ENCODE measurements at places on chromosomes 3 and 15.

DNA sequence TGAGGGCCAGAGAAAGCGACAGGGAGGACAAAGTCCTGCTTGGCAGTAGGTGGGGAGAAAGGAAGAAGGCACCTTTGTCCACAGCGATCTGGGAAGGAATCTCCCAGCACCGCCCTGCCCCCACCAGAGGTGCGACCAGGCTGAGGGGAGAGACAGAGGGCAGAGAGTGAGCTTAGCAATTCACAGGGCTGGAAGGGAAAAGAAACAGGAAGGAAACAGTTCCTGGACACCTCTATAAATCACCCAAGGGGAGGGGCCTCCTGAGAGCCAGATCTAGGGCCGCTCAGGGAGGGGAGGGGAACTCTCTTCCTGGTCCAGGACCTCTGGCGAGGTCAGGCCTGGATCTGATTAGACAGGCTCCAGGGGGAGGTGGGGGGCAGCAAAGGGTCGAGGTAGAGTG, 35.4 kb downstream of the RNU5B-1 start:
- no peak for DNase-seq

DNA sequence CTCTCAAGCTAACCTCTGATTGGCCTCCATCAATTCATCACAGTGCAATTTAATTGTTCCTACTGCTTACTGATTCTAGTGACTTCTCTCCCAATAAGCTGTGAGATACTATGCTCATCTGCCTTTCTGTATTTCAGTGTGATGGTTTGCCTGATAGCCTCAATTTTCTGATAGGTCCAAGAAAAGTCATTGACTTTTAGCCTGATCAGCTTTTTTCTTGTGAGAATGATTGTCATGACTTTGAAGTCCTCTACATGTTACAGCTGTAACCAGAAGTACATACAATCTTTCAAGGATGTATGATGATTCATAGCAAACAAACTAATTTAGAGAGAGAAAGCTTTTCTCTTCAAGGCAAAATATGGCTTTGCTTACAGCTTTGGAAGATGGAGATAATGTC, 463.8 kb upstream of the CNTN3 start:
- no peak for DNase-seq

GRCh38 chr3:111197485-111197884, 125.9 kb downstream of the NECTIN3 start:
- no peak for DNase-seq

- no peak for DNase-seq
Measured at GRCh38 chr3:124439603-124440002, 290.6 kb upstream of the UMPS start.

- DNase-seq = no peak
Measured at GRCh38 chr3:155354658-155355057, 61.2 kb upstream of the STRIT1 start.

GRCh38 chr3:47162697-47163168, 1.2 kb downstream of the SETD2 start:
- no peak for DNase-seq

- DNase-seq = no peak
Measured at GRCh38 chr3:156218353-156218744, 98.0 kb downstream of the KCNAB1 start.

GRCh38 chr15:85408270-85408746, 27.9 kb downstream of the AKAP13 start:
- DNase-seq = no peak

DNA sequence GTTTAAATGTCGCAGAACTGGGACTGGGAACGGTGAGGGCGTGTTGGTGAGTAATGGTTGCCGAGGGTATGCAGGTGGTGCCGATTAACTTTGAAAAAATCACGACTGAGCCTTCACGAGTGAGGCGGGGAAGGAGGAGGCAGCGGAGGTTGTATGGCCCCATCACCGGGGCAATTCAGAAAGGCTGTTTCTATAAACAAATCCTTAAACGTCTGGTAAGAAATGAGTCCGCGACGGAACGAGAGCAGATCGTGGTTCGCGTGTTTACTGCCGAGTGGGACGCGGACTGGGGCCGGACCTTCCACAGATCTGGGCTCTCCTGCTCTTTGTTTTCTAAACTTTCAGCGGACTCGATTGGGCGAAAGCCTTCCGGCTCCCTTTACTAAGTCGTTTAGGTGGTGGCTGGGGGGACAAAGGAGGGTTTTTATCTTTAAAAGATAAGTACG, 2.7 kb downstream of the IGF1R start:
- no peak for DNase-seq

DNA sequence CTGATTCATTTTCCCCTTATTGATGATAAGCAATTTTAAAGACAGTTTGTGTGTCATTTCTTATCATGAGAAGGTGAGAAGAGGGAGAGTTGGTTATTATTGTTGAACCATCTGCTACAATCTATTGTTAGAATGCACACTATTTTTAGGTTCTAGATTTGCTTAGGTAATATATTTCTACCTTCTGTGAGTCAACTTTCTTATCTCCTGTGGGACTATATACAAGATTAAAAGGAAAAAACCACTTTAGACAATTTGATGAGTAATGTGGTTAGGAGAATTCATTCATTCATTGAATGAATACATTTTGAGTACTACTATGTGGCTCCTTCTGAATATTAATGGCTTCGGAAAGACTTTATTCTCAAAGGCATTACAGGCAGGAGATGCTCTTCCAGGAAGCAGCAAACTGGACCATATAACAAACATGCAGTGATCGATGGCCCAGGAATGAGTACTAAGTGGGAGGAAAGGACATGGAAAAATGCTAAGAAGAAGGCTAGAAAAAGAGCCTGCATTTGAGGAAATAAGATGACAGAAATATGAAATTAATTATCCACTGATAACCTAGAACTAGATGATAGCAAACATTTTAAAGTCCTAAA, 22.4 kb downstream of the SPTSSB start:
- DNase-seq = no peak

GRCh38 chr3:194730365-194730764, 44.7 kb downstream of the FAM43A start:
- no peak for DNase-seq

GRCh38 chr3:50612234-50612882, 784 bp upstream of the CISH start:
- DNase-seq = no peak

DNA sequence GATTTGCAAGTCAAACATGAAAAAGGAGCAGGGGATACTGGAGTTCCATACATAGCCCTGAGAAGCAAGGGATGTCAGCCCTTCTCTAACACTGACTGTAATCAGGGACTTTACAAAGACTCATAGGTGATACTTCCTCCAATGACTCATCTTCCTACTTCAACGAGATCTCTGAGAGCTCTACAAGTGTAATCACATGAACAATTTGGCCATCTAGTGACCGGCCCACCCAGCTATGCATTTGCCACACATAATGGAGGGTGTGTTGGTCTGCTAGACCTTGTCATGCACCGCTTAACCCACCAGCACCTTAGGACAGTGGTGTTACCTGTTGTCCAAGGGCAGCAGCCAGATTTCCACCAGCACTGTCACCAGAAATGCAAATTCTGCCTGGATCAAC, 75.3 kb downstream of the NCEH1 start:
- DNase-seq = no peak

DNA sequence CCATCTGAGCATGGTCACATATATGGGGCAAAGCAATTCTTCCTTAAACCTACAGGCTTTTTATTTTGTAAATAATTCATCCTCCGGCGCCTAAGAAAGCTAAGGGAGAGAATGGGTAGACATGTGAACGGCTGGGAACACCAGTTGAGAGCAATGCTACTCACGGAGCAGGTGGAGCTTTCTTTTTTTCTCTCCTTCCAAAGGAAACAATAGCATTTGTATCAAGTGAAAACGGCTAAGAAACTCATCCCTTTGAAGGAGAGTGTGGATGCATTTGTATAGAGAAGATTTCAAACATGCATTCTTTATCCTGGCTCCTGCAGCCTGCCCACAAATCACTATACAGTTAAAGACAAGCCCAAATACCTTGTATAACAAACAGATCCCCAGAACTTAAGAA, 637.8 kb downstream of the MAGI1 start:
- no peak for DNase-seq

DNA sequence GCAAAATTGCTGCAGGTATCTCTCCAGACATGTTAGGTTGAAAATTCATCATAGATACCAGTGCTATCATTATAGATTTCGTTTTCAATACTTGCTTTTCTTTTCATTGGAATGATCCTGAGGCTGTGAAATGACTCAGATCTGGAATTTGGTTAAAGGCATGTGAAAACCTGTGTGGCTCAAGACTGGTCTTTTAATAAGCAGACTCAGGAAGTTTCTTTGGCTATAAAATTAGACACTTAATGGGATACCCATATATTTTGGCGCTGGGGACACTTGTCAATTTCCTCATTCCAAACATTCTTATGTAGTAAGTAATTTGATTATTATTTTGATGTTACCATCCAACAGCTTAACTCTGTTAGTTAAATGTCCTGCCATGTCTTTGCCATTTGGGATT, 1041.1 kb upstream of the GBE1 start:
- DNase-seq = no peak

DNA sequence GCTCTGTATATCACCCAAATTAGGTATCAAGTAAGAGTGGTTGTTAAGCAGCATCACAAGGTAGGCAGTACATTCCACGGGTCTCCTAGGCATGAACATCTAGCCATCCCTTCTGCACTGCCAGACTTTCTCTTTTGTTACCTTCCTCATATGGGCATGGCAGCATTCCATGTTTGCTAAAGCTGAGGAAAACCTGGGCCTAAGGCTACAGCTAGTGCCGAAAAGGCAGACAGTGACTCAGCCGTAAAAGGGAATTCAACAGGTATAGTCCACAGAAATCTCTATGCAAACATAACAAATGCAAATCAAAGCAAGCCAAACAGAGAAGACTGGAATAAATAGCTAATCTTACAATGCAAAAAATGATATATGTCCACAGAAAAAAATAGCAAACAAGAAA, 645.4 kb downstream of the ZBBX start:
- DNase-seq = no peak

- DNase-seq = no peak
Measured at GRCh38 chr3:64827019-64827418, 139.2 kb upstream of the ADAMTS9 start.

DNA sequence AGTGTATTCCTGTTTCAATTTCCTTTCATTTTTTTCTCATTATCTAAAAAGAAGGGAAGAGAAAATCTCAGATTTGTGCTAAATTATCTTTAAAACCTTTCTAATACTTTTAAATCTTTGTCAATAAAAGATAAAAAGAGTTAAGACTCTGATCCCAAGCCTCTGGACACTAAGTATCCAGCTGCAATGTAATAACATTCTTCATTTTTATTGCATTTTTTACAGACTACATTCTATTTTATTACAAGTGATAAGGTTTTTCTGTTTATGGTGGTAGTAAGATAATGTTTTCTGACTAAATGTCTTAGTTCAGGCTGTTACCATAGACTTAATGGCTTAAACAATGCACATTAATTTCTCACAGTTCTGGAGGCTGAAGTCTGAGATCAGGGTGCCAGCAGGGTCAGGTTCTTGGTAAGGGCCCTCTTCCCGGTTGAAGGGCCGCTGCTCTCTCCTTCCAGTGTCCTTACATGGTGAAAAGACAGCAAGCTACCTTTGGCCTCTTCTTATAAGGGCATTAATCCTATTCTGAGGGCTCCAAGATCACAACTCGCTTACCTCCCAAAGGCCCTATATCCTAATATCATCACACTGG, 19.7 kb downstream of the KCNAB1 start:
- DNase-seq = no peak

DNA sequence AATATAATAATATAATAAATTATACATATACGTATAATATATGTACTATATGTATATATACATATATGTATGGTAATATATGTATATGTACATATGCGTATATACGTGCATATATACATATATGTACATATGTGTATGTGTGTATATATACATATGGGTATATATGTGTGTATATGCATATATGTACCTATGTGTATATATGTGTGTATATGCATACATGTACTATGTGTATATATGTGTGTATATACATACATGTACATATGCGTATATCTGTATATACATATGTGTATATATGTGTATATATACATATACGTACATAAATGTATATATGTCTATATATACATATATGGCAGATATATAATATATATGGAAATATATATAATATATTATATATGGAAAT, 74.8 kb upstream of the ST3GAL6 start:
- DNase-seq = no peak

DNA sequence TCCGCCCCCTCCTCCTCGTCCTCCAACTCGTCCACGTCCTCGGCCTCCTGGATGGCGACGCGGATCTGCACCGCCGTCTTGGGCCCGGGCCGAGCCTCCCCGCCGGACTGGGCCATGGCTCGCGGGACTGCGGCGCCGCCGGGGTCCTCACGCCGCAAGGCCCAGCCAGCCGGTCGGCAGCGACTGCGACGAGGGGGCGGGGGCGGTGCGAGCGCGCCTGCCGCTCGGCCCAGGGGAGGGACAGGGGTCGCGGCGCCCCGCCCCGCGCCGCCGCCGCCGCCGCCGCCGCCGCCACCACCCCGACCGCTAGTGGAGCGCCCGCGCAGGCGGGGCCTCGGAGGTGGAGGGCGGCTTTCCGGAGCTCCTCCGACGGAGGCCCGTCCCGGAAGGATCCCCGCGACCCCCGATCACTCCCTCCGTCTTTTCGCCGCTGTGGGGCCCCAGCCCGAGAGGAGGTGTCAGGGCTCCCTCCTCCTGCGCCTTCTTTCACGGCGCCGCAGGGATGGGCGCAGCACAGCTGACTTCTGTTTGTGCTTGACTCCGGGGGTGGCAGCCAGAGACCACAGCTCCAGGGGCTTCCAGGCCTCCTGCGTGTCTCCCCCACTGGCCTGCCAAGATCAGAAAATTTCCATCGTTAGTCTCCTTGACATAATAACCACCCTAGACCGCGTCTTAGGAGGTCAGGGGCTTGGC, at the start of gene LARP6:
Gene LARP6, minus strand, starts transcription at position 185 of the 693 bp plus-strand sequence. Its CDS starts 69 bp downstream, at position 116.
- DNase-seq = no peak

GRCh38 chr3:126448893-126449180, 26.9 kb downstream of the ZXDC start:
- DNase-seq = no peak

- no peak for DNase-seq
Measured at GRCh38 chr3:81585937-81586336, 175.5 kb downstream of the GBE1 start.

DNA sequence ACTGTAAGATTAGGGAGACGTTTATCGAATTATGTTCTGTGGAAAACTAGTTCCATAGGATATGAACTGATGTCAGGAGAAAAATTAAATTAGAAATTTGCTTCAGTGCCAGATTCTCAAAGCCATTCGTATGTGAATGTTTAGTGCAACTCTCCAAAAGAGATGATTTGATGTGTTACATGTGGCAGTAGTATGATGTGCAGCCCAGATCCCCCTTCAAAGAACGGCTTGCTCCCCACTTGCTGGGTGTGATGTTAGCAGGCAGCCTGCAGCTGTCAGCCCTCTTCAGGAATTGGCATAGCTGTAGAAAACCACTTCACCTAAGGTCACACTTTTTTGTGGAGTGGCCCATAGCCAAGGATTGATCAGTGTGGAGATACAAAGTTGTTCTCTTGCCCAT, 127.0 kb upstream of the CCDC54 start:
- DNase-seq = no peak
